GM06990 (cell line): ENCODE measurements at places on chromosomes 2 and 18.
A peak's percentile ranks its signal among the peaks of the same experiment; 100 is the strongest.

DNA sequence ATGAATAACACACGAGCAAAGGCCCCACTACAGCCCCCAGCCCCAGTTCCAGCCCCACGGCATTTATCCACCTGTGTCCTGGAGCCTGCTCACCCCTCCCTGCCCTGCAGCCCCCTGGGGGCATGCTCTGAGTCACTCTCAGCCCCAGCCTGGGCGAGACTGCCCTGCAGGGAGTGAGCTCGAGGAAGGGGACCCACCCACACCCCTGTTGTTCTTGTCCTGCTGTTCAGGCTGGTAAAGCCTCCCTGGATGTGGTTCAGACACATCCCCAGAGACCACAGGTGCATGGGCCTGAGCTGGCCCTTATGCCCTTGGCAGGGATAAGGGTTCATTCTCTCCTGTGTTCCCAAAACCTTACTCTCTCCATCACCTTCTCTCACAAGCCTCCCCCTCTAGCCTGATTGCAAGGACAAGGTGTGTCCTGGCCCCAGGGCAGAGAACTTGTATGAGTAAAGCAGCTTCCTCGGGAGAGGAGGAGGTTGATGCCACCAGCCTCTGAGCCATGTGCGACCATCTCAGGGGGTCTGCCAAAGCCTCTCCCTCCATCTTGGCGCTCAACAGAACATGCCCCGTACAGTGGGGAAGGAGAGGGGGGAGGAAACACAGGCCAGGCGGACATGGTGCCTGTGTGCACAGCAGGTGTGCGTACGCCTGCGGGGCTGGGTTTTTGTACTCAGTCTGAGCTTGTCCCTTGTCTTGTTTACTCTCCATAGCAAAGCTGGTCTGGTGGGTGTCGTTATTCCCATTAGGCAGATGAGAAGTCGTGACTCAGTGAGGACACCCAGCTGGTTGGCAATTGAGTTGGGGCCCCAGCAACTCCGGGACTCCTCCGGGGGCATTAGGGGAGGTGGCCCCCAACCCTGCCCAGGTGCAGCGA lies 64.4 kb downstream of the CIB4 start:
- DNase-seq: no peak

- no peak for DNase-seq
Measured at GRCh38 chr2:14223576-14223975, 408.9 kb upstream of the LRATD1 start.

DNA sequence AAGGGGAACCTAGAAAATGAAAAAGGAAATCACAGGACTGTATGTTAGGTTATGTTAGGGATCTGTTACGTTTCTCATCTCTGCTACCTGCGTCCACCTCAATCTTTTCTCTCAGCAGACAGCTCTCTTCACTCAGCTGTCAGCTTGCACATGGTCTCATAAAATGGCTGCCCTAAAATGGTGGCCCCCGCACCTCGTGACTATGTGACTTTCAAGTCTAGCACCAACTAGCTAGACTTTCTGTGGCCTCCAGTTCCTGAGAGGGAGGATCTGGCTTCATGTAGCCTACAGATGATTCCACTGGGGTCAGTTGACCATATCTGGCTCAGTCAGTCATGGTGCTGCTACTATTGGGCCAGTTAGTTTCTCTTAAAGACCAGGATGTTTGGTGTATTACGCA lies 147.2 kb upstream of the SLC1A4 start:
- no peak for DNase-seq

- DNase-seq: no peak
Measured at GRCh38 chr2:18980786-18981430, 377.5 kb downstream of the OSR1 start.

DNA sequence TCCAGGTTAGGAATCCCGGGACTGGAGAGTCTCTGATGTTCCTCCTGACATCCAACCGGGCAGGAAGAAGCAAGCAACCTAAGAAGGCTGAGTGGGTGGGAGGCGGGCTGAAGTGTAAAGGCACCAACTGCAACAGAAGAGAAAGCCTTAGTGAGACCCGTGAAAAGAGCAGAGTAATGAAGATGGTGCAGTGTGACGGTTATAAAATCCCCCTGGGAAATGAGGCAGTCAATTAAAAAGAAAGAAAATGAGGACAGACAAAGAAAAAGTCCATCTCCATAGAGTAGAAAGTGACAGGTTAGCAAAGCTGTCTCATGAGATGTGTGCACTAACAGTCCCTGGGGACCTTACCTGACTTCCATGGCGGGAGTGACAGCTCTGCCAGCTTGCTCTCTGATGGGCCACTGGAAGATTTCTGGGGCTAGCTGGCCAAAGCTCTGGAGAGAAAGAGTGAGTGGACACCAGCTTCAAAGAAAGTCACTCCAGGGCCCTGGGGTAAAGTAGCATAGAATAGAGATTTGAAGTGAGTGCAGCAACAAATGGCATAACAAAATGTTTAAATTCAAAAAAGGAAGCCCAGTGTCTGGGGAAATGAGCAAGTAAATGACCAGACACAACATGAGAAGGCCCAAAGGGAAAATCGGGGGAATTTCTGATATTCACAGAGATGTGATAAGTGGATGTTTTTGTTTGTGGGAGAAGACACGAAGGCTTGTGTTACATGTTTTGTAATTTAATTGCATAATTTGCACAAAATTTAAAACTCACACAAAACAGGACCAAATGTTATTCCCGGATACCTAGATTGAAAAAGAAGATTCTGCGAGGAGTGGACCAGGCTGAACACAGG lies 44.1 kb upstream of the IGFBP2 start:
- DNase-seq: no peak

DNA sequence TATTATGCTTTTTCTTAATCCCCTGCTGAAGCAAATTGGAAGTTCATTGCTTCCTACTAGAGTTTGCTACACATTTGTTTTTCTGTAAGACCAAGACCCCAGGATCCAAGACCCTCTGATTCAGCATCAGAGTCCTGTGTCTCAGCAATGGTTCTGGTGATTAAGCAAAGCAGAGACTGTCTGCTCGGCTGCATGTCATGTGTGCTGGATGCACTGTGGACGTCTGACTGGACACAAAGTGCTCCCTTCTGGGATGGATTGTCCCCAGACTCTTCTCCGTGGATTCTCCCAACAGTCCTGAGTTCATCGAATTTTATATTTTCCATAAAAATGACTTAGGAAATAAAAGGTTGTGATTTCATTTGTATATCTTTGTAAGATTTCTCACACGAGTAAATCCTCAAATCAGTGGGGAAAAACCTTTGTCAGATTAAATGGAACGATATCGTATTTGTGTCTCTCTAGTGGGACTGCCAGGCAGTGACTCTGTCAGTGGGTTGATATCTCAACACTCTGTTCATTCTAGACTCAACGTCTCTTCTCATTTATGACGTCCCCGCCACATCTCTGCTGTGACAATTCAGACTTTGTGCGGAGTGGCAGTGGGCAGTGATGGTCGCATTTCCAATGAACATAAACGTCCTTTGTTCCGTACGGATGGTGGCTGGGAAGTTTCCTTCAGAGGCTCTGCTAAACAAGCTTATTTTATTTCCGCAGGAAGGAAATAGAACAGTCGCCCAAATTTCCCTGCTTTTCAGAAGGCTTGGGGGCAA lies 58.6 kb downstream of the NCAPH start:
- DNase-seq: no peak

DNA sequence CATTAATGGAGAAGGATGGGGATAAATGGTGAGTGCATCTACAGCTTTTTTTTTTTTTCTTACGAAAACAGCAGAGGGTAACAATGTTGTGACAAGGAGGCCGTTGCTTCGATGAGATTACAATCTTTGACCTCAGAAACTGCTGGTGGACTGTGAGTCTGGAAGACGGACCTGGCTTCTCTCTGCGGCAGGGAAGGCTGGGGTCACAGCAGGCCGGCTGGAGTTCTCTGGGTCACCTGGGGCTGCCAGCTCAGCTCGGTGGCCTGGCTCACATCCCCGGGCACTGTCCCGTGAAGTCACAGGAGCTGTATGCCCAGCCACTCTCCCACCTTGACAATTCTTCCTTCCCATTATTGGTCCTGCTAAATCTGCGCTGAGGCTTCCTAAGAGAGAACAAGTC lies 160.8 kb downstream of the ACKR3 start:
- no peak for DNase-seq

GRCh38 chr18:44816477-44816876 lies 135.8 kb downstream of the SETBP1 start:
- DNase-seq: no peak

DNA sequence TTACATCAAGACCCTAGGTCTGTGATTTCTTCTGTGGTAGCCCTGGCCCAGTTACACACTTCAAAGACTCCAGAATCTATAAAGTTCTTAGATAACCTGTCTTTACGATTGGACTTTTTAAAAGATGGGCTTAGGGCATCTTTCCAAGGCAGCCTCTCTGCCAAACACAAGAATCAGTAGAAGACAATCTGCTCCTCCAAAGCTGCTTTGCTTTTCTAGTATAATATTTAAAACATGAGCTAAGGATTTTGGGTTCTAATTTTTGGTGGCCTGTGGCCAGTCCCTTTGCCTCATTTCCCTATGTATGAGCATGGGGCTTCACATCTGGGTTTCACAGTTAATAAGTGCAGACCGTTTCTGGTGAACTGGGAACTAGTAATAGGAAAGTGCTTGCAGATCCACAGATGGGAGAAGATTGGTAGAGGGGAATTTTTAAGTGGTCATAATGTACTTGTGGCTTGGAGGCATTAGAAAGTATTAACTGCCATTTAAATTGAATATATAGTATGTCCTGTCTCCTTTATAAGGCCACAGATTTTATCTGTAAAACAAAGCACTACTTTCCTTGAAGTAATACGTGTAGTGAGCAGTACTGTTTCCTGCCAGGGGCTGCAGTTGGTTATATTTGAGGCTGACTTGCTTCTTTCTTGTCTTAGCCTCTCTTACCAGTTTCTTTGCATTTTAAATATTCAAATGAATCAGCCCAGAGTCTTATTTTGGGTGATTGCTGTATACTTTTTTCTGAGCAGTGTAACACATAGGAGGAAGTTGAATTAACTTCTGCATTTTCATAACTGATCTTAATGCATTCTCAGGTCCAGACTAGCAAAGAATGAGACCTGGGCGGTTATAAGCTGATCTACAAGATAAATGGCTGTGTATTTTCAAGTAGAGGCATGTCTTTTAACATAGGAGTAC lies 1.5 kb downstream of the ARPC2 start:
- DNase-seq: peak; percentile 48

- DNase-seq: no peak
Measured at GRCh38 chr18:5982332-5982731, 87.0 kb upstream of the TMEM200C start.

DNA sequence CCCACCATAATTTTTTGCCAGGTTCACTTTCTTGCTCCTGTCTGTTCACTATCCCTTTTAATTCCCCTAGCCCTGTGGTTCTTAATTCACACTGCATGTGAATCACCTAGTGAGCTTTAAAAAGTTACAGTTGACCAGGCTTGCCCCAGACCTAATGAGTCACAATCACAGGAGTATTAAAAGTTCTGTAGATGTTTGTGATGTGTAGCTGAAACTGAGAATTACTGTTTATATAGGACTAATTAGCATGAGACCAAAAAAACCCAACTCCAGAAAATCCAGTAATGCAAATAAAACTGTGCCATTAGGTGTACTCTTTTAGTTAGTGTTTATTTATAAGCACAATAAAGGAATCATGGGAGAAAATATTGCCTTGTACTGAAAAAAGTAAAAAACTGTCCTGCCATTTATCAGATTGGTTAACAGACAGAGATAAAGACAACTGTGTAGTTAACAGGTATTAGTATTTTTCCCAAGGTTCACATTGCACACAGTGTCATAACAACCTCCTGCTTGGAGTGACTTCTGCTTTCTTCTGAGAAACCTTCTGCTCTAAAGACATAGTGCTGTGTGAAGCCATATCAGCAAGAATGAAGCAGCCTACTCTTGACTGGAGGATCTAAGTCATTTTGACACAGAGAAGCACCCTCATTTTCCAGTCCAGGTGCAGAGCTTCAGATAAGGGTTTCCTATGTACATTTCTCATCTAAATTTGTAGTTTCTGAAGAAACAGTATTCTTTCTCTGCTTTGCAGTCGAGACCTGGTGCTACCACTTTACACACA lies 39.0 kb downstream of the VAPA start:
- DNase-seq: no peak

DNA sequence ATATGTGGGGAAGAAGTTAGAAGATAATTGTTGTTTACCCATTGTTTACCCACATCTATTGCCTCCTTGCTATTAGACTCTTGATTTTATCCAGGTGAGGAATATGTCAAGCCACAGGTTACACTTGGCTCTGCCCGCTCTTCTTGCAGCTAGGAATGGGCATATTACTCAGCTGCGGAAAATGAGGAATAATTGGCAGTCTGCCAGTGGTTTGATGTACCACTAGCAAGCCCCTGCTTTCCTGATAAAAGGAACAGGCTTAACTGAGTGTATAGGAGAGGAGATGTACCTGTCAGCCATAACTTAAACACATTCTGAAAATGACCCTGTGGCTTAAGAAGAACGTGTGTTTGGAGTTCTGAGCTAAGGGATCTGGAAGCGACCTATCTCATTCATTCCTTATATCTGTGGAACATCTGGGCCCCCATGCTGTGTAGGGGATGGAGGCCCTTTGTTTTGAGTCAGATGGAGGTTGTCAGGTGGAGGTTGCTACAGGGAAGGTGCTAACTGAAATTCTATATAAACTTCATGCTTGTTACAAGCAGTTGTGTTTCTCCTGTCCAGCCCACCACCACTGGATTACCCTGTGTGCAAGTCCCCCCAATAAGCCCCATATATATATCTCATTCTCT lies 4.6 kb upstream of the FMNL2 start:
- DNase-seq: no peak

DNA sequence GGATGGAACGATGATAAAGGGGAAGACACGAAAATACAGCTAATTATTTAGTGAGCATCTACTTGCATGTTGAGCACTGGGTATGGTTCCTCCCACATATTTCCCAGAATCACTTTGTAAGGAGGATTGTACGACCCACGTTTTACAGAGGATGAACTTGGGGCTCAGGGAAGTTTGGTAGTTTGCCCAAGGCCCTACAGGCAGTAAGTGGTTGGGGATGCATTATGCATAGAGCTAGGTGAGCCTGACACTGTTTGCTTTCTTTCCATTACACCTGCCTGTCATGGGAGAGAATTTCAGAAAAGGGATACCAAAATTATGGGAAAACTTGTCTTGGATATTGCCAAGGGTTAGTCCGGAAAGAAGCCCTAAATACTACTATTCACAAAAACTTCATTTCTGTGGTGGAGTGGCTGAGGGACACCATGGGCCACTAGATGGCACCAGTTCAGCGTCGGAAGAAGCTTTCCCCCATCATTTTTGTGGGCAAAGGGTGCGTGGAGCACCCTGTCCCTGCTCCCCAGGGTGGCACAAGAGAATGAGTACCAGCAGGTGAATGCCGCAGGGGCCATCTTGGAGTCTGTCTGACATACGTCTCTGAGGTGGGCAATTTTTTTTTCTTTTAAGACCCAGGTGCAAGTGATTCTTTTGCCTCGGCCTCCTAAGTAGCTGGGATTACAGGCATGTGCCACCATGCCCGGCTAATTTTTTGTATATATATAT lies 23.5 kb upstream of the C18orf32 start:
- DNase-seq: peak; percentile 19

- DNase-seq: no peak
Measured at GRCh38 chr2:70241340-70241739, 7.1 kb downstream of the TIA1 start.

GRCh38 chr2:223051693-223052289 lies at the start of gene KCNE4:
Gene KCNE4, plus strand, starts transcription at chr2:223052190. Its CDS starts 641 bp downstream, at chr2:223052831.
- no peak for DNase-seq
